ENCODE measurements at places on chromosomes 4 and X.

GRCh38 chr4:32672359-32672758 lies 1952.2 kb downstream of the PCDH7 start:
- no peak for DNase-seq
- H3K4me3 ChIP-seq, result no peak overlapping the region
- H3K27me3 ChIP-seq, result no peaks in the 10 kb centered on the region
- H3K27ac ChIP-seq, result no peak overlapping the region
- no peaks in the 10 kb centered on the region for H3K36me3 ChIP-seq
- H3K4me1 ChIP-seq, result no peaks in the 10 kb centered on the region

GRCh38 chr4:5891563-5892322 lies 1.1 kb downstream of the CRMP1 start:
- H3K36me3 ChIP-seq, result no peaks in the 10 kb centered on the region
- peaks cover 16% of the 10 kb centered on the region for H3K27me3 ChIP-seq
- no peak overlapping the region for H3K4me3 ChIP-seq
- no peak for DNase-seq
- H3K4me1 ChIP-seq, result no peaks in the 10 kb centered on the region
- H3K27ac ChIP-seq, result no peak overlapping the region

DNA sequence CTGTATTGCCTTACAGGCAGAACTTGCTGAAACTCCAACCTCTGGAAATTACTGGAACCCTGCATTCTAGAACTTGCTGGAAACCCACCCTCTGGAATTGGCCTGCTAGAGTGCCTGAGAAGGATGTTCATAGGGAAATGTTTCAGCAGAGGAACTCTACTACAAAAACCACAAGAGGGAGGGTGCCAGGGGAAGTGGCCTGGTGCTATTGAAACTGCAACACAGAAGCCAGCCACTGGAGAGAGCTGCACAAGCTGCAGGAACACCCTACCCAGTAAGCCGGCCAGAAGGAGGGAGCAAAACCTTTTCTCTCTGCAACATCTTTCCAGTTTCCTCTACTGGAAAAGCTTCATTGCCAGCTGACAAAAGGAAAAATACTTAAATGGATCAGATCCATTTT lies 2.5 kb upstream of the BRWD3 start:
- no peaks in the 10 kb centered on the region for H3K27me3 ChIP-seq
- peak; percentile 26 for DNase-seq
- peaks cover 19% of the 10 kb centered on the region for H3K4me1 ChIP-seq

DNA sequence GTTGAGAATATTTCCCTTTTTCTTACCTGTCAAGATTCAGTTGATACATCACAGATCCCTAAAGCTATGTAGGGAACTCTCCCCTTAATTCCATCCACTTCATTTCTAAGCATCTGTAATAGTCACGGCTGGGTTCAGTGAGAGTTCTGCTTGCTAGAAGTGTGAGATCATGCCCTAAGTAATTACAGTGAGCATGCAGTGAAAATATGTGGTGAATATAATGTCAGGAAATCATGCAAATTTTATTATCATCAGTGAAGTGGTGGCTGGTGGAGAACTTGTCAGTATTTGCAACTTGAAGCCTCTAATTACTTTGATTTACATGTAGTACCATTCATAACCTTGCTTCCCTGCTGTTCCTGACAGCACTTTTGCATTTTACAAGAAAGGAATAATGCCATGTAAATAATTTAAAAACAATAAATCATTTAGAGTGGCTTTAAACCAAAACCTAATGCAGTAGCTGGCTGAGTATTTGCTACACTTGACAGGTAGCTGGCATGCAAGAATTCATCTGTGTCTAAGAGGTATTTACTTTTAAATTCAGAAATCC lies 28.3 kb upstream of the CFAP299 start:
- H3K4me1 ChIP-seq, result no peaks in the 10 kb centered on the region
- H3K36me3 ChIP-seq, result no peaks in the 10 kb centered on the region
- no peaks in the 10 kb centered on the region for H3K27me3 ChIP-seq
- H3K4me3 ChIP-seq, result no peak overlapping the region

GRCh38 chr4:138670681-138671080 lies 344.9 kb upstream of the NOCT start:
- no peak overlapping the region for H3K4me3 ChIP-seq
- no peaks in the 10 kb centered on the region for H3K27me3 ChIP-seq
- no peak for DNase-seq

DNA sequence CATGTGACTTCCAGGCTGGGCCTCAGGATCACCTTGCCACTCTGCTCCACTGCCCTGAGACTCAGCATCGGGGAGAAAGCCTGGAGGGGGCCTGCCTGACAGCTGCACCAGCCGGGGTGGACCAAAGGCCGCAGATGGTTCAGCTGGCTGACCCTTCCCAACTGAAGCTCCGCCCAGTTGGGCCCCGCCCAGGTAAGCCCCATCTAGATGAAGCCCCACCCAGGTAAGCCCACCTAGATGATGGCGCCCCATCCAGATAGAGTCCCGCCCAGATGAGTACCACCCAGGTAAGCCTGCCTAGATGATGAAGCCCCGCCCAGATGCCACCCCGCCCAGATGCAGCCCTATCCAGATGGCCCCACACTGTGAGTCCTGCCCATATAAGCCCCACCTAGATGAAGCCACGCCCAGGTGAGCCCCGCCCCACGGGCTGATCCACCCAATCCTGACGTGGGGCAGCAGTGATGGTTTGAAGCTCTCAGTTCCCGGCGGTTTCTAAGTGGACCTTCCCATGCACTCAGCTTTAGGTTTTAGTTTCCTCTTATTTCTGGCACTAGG lies 10.0 kb downstream of the ZFYVE28 start:
- H3K27me3 ChIP-seq, result no peaks in the 10 kb centered on the region
- no peaks in the 10 kb centered on the region for H3K36me3 ChIP-seq
- peaks cover 47% of the 10 kb centered on the region for H3K4me1 ChIP-seq
- no peak for DNase-seq
- H3K27ac ChIP-seq, result no peak overlapping the region

- no peak overlapping the region for H3K27ac ChIP-seq
- no peaks in the 10 kb centered on the region for H3K4me1 ChIP-seq
- no peaks in the 10 kb centered on the region for H3K27me3 ChIP-seq
- no peak overlapping the region for H3K4me3 ChIP-seq
- no peaks in the 10 kb centered on the region for H3K36me3 ChIP-seq
- DNase-seq, result no peak
Measured at GRCh38 chr4:145266881-145267280, 86.5 kb upstream of the OTUD4 start.

- no peak for DNase-seq
- H3K4me1 ChIP-seq, result peaks cover 6% of the 10 kb centered on the region
- no peak overlapping the region for H3K4me3 ChIP-seq
- no peaks in the 10 kb centered on the region for H3K36me3 ChIP-seq
Measured at GRCh38 chrX:137424679-137425078, 141.2 kb upstream of the ZIC3 start.

DNA sequence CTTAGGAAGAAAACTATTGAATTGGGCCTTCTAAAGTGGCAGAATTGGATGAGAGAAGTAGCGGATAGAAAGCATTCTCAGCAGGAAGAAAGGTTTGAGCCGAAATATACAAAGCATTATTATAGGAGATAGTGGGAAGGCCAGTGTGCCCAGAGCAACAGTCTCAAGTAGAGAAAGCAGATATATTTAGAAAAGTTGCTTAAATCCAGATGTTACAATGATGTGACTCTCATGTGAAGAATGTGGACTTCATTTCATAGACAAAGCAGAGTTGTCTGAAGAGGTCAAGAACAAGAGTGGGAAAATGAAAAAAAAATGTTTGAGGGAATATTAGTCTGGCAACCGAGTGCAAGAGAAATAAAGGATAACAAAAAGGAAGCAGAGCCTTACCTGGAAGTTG lies 66.9 kb downstream of the SYNPO2 start:
- H3K4me1 ChIP-seq, result no peaks in the 10 kb centered on the region
- no peak overlapping the region for H3K27ac ChIP-seq
- no peaks in the 10 kb centered on the region for H3K27me3 ChIP-seq
- H3K4me3 ChIP-seq, result no peak overlapping the region

- no peaks in the 10 kb centered on the region for H3K27me3 ChIP-seq
- H3K4me1 ChIP-seq, result no peaks in the 10 kb centered on the region
- H3K36me3 ChIP-seq, result no peaks in the 10 kb centered on the region
- no peak overlapping the region for H3K4me3 ChIP-seq
- DNase-seq, result no peak
Measured at GRCh38 chr4:7912826-7913225, 26.8 kb downstream of the AFAP1 start.

DNA sequence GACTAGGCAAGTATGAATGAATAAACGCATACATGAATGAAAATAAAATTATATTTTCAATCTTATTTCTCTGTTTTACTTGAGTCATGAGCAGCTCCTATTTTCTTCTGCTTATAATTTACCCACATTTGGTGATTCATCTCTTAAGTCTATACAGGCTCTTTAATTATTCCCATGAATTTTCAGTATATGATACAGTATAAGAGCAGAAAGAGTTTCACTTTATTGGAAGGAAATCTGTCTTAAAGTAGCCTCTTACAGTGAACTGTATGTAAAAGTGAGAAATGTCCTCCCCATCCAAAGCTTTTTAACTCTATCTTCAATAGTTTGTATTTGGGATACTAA lies 50.8 kb downstream of the TMEM165 start:
- no peak for DNase-seq
- no peak overlapping the region for H3K4me3 ChIP-seq
- H3K36me3 ChIP-seq, result peaks cover 11% of the 10 kb centered on the region
- peaks cover 4% of the 10 kb centered on the region for H3K4me1 ChIP-seq

DNA sequence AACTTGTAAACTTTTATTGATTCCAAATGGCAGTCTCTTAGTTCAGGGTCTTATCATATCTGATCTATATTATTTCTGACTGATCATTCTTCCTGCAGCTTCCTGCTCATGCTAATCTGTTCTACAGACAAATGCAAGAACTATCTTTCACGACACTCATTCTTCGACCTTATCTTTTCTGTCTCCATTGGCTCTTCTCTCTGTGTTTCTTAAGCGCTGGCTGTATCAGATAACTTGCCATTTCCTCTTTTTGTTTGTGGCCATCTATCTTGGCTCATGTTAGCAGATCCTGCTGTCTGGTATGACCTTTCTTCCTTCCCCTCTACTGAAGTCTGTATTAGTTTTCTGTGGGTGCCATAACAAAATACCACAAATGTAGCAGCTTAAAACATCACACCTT lies 230.5 kb upstream of the PUDP start:
- no peaks in the 10 kb centered on the region for H3K36me3 ChIP-seq
- H3K27ac ChIP-seq, result no peak overlapping the region
- no peaks in the 10 kb centered on the region for H3K4me1 ChIP-seq
- DNase-seq, result no peak
- H3K4me3 ChIP-seq, result no peak overlapping the region

DNA sequence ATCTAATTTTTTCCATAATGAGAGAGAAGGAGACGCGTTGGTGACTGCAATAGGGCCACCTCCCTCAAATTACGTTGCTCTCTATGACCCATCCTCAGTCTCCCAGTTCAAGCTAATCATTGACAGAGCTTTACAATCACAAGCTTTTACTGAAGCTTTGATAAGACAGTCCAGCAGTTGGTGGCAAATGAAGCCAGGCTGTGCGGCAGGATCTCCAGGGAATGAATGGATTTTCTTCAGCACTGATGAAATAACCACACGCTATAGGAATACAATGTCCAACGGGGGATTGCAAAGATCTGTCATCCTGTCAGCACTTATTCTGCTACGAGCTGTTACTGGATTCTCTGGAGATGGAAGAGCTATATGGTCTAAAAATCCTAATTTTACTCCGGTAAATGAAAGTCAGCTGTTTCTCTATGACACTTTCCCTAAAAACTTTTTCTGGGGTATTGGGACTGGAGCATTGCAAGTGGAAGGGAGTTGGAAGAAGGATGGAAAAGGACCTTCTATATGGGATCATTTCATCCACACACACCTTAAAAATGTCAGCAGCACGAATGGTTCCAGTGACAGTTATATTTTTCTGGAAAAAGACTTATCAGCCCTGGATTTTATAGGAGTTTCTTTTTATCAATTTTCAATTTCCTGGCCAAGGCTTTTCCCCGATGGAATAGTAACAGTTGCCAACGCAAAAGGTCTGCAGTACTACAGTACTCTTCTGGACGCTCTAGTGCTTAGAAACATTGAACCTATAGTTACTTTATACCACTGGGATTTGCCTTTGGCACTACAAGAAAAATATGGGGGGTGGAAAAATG lies at the start of gene KLB:
TSS of gene KLB (plus strand) at position 168 of the 821 bp plus-strand sequence. CDS start at position 188, 20 bp downstream.
- no peak within 1 kb of the TSS for H3K27ac ChIP-seq
- H3K36me3 ChIP-seq, result no peaks in the 10 kb centered on the region
- no peaks in the 10 kb centered on the region for H3K27me3 ChIP-seq
- H3K4me1 ChIP-seq, result no peaks in the 10 kb centered on the region
- DNase-seq, result no peak

DNA sequence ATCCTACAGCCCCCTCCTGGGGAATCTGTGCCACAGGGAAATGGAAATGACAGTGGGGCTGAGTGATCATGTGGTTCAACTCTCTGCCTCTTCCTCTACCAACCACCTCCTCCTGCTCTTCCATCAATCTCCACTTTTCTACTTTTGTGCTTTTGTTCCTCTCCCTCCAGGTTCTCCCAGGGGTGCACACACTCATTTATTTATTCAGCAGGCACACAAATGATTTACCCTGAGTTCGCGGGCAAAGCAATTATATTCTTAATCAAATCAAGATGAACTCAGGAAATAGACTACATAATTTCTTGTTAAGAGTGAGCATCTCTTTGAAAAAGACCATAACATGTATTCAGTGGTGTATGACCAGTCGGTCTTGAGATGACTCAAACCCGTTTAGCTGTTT lies 69.2 kb downstream of the VCX3A start:
- no peaks in the 10 kb centered on the region for H3K27me3 ChIP-seq
- H3K4me3 ChIP-seq, result no peak overlapping the region
- DNase-seq, result no peak
- no peaks in the 10 kb centered on the region for H3K4me1 ChIP-seq
- H3K36me3 ChIP-seq, result no peaks in the 10 kb centered on the region

DNA sequence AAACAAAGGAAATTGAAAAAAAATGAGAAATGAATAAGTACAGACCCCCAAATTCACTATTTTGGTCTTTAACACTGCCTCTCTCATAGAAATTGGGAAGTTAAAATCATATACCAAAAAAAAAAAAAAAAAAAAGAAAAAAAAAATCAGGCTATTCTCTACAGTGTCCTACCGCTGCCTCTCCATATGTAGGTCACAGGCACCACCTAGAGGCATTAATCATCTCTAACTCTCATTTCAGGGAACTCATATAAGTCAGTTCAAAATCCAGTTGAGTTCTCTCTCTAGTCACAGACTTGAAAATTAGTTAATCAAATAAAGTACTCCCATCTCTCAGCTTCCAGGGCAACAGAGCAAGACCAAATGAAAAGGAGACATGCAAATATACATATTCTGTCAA lies 47.9 kb downstream of the COX18 start:
- no peaks in the 10 kb centered on the region for H3K27me3 ChIP-seq
- H3K4me1 ChIP-seq, result no peaks in the 10 kb centered on the region
- H3K4me3 ChIP-seq, result no peak overlapping the region
- no peak for DNase-seq
- H3K36me3 ChIP-seq, result no peaks in the 10 kb centered on the region

- DNase-seq, result no peak
- no peaks in the 10 kb centered on the region for H3K4me1 ChIP-seq
- no peaks in the 10 kb centered on the region for H3K36me3 ChIP-seq
- no peak overlapping the region for H3K4me3 ChIP-seq
Measured at GRCh38 chr4:170723171-170723570, 633.4 kb upstream of the AADAT start.

DNA sequence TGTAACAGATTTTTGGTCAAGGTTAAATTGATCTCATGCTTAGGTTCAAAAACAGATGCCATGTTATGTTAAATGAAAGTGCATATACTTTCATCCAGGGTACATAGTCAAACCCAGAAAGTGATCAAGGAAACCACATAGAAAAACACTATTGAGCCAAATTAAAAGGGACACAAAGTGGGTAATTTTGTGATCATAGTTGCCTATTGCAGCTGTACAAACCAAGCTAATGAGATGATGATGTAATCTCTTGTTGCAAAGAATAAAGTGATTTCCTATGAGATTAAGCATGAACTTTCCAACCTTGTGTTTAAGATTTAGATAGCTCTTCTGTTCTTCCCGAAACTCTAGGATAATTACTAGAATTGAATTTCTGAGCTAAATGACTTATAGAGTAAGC lies 20.2 kb upstream of the LIMCH1 start:
- no peaks in the 10 kb centered on the region for H3K27me3 ChIP-seq
- H3K4me1 ChIP-seq, result no peaks in the 10 kb centered on the region
- no peaks in the 10 kb centered on the region for H3K36me3 ChIP-seq
